Endothelial cell (in vitro differentiated cells): ENCODE measurements at places on chromosomes 1 and 21.
A peak's percentile ranks its signal among the peaks of the same experiment; 100 is the strongest.

GRCh38 chr1:159991513-159991912 is 37.5 kb upstream of the SLAMF9 start:
- H3K4me3 ChIP-seq = no peak overlapping the region
- no peaks in the 10 kb centered on the region for H3K4me1 ChIP-seq
- no peaks in the 10 kb centered on the region for H3K27me3 ChIP-seq
- H3K36me3 ChIP-seq = no peaks in the 10 kb centered on the region
- H3K27ac ChIP-seq = no peak overlapping the region
- no peak for DNase-seq

- H3K27ac ChIP-seq = no peak overlapping the region
- H3K27me3 ChIP-seq = peaks cover 12% of the 10 kb centered on the region
- H3K36me3 ChIP-seq = no peaks in the 10 kb centered on the region
- DNase-seq = no peak
Measured at GRCh38 chr1:37471345-37472231, 2.8 kb upstream of the ZC3H12A start.

DNA sequence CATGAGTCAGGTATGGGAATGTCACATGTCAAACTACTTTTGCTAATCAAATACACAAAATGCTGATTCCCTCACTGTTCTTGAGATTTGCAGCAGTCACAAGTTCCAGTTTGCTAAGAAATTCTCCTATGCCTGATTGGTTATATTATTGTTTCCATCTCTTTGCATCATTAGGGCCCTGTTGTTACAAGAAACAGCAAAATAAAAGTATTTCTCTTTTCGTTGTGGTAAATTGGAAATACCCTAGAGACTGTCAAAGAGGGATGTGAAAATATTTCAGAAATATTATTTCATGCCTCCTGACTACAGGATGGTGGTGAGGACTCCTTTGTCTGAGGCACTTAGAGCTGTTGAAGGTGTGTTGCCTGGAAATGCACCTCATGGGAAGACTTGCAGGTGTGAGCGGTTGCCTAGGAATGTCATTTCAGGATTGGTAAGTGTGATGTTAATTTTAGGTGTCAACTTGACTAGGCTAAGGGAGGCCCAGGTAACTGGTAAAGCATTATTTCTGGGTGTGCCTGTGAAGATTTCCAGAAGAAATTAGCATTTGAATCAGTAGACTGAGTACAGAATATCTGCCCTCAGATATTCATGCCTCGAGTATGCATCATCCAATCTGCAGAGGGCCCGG is 117.4 kb downstream of the ROR1 start:
- peaks cover 1% of the 10 kb centered on the region for H3K27me3 ChIP-seq
- H3K36me3 ChIP-seq = no peaks in the 10 kb centered on the region
- H3K4me1 ChIP-seq = peaks cover 5% of the 10 kb centered on the region
- no peak overlapping the region for H3K4me3 ChIP-seq
- no peak for DNase-seq

DNA sequence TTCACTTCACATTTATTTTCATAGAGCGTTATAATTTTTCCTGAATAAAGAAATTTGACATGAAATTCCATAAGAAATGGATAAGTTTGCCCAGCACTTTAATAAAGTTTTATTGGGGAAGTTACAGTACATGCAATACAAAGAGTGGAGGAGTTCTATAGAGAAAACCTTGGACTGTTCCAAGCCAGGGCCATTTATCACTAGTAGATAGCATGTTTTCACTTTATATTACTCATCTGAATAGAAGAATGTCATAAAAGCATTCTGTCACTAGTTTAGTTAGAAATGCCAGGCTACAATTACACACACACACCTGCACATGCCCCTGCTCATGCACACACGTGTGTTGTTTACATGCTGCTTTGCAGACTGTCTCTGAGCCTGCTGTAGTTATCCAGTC is 123.3 kb downstream of the NEK7 start:
- no peak for DNase-seq
- peaks cover 5% of the 10 kb centered on the region for H3K4me1 ChIP-seq
- H3K27me3 ChIP-seq = peaks cover 1% of the 10 kb centered on the region
- no peaks in the 10 kb centered on the region for H3K36me3 ChIP-seq
- H3K27ac ChIP-seq = no peak overlapping the region

GRCh38 chr1:55321942-55322341 is 106.8 kb upstream of the USP24 start:
- no peaks in the 10 kb centered on the region for H3K36me3 ChIP-seq
- no peak for DNase-seq
- H3K4me1 ChIP-seq = peaks cover under 1% of the 10 kb centered on the region
- H3K27ac ChIP-seq = no peak overlapping the region
- no peaks in the 10 kb centered on the region for H3K27me3 ChIP-seq

DNA sequence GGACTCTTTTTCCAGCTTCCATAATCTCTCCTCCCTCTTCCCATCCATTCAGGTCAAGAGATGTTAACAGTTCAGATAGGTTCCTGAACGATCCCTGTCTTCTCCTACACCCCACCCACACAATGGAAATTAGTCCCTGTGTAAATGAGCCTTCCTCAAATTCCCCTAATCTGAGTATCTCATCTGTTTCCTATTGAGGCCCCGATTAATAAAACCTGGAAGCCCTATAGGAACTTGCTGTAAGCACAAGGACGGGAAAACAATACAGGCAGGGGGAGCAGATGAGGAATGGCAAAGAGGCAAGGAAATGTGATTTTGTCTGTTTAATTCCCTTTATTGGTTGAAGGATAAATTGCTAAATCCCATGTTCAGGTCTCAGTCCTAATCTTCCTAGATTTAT is 7.1 kb upstream of the GPX7 start:
- H3K4me1 ChIP-seq = peaks cover 36% of the 10 kb centered on the region
- H3K27ac ChIP-seq = peak overlapping the region; percentile 98
- H3K27me3 ChIP-seq = peaks cover 6% of the 10 kb centered on the region
- H3K36me3 ChIP-seq = peaks cover 3% of the 10 kb centered on the region
- H3K4me3 ChIP-seq = peak overlapping the region; percentile 64
- DNase-seq = no peak

- H3K36me3 ChIP-seq = peaks cover 5% of the 10 kb centered on the region
- DNase-seq = no peak
- no peak overlapping the region for H3K4me3 ChIP-seq
- H3K4me1 ChIP-seq = peaks cover 21% of the 10 kb centered on the region
Measured at GRCh38 chr1:27122652-27123051, 32.3 kb downstream of the SLC9A1 start.

GRCh38 chr21:33945652-33946270 is 30.2 kb upstream of the ATP5PO start:
- no peaks in the 10 kb centered on the region for H3K36me3 ChIP-seq
- H3K27me3 ChIP-seq = peaks cover 4% of the 10 kb centered on the region
- H3K27ac ChIP-seq = no peak overlapping the region
- H3K4me3 ChIP-seq = no peak overlapping the region
- H3K4me1 ChIP-seq = peaks cover 16% of the 10 kb centered on the region

- peaks cover 9% of the 10 kb centered on the region for H3K27me3 ChIP-seq
- H3K4me3 ChIP-seq = no peak overlapping the region
- H3K4me1 ChIP-seq = peaks cover 30% of the 10 kb centered on the region
- H3K27ac ChIP-seq = no peak overlapping the region
- peaks cover 18% of the 10 kb centered on the region for H3K36me3 ChIP-seq
- no peak for DNase-seq
Measured at GRCh38 chr1:231841616-231842344, 215.2 kb downstream of the DISC1 start.

DNA sequence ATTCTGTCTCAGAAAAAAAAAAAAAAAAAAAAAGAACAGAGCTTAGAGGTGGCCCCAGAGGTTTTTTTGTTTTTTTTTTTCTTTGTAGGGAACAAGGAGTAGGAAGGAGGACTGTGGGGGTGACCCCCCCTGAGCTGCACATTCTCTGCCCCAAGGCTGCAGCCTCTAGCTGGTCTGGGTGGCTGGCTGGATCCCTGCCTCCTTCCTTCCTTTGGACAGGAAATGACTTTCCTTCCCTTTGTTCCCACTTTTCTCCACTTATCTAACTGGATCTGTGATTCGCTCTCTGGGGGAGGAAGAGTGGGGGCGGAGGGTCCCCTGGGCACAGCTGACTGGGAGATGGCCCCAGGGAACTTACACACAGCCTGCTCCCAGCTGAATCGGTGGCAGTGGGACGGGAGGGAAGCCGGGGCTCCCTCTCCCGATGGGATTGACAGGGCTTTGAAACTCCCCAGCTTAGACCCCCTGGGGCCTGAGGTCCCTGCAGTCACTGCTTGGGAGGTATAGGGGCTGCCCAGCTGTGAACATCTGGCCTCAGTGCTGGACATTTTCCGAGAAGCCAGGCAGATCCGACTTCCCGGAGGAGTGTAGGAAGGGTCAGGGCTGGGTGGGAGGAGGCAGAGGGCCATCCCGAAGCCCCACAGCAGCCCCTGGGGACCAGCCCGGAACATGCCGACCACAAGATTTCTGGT is 2.1 kb downstream of the FBLIM1 start:
- peak overlapping the region; percentile 96 for H3K4me3 ChIP-seq
- DNase-seq = no peak
- peak overlapping the region; percentile 91 for H3K27ac ChIP-seq
- peaks cover 19% of the 10 kb centered on the region for H3K27me3 ChIP-seq
- peaks cover 40% of the 10 kb centered on the region for H3K4me1 ChIP-seq

DNA sequence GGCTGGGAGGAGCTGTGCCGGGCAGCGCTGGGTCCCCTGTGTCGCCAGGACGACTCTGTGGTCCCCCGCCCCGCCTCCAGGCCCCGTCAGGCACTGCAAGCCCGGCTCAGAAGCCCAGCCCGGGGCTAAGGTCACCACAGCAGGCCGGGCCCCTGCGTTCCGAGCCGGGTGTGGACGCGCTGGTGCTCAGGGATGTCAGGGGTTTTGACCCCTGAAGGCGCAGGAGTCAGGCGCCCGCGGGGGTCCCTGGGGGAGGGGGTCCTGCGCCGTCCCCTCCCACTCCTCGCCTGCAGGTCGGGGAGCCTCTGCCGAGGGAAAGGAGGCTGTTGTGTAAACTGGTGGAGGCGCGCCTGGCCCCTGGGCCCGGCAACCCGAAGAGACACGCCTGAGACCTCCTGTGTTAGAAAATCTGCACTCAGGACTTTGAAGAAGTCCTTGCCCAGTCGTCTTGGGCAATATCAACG is 23.7 kb upstream of the TMEM54 start:
- peak; percentile 42 for DNase-seq
- peaks cover 19% of the 10 kb centered on the region for H3K27me3 ChIP-seq
- peaks cover 16% of the 10 kb centered on the region for H3K4me1 ChIP-seq
- peak overlapping the region; percentile 62 for H3K4me3 ChIP-seq

GRCh38 chr1:166479052-166479631 is 312.3 kb upstream of the FAM78B start:
- H3K4me1 ChIP-seq = no peaks in the 10 kb centered on the region
- DNase-seq = peak; percentile 57
- no peaks in the 10 kb centered on the region for H3K36me3 ChIP-seq

- H3K4me1 ChIP-seq = peaks cover 24% of the 10 kb centered on the region
- peaks cover 2% of the 10 kb centered on the region for H3K27me3 ChIP-seq
- H3K4me3 ChIP-seq = no peak overlapping the region
- no peak overlapping the region for H3K27ac ChIP-seq
Measured at GRCh38 chr1:229058111-229058561, 212.8 kb upstream of the RAB4A start.

GRCh38 chr1:112099979-112100378 is 110.5 kb upstream of the KCND3 start:
- no peak overlapping the region for H3K4me3 ChIP-seq
- H3K27me3 ChIP-seq = no peaks in the 10 kb centered on the region
- H3K36me3 ChIP-seq = no peaks in the 10 kb centered on the region

DNA sequence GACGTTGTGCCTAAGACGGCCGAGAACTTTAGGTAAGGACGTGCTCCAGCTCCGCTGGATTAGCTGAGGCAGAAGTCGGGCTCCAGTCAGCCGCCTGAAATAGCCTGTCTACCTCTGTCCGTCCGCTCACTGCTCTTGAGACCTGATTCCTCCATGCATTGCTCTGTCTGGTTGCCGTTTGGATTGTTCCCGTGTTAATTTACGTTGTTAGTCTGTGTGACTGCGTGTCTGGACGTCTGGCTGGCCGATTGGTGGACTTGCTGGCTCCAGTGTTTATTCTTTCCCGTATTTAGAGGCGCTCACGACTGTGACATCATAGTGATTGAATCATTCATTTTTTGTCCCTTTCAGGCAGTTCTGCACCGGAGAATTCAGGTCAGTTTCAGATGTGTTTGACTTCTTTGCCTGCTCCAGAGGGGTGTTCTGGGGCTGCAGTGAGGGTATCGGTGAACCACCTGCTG is 684 bp downstream of the PPIH start:
- H3K4me3 ChIP-seq = peak overlapping the region; percentile 95
- peaks cover 21% of the 10 kb centered on the region for H3K4me1 ChIP-seq
- H3K27me3 ChIP-seq = peaks cover 2% of the 10 kb centered on the region
- peak overlapping the region; percentile 69 for H3K27ac ChIP-seq
- DNase-seq = no peak
- peaks cover 7% of the 10 kb centered on the region for H3K36me3 ChIP-seq

- no peak for DNase-seq
- peaks cover 21% of the 10 kb centered on the region for H3K4me1 ChIP-seq
- H3K4me3 ChIP-seq = no peak overlapping the region
- H3K27me3 ChIP-seq = peaks cover 6% of the 10 kb centered on the region
- H3K36me3 ChIP-seq = peaks cover 7% of the 10 kb centered on the region
Measured at GRCh38 chr1:230858918-230859729, 9.2 kb downstream of the C1orf198 start.

DNA sequence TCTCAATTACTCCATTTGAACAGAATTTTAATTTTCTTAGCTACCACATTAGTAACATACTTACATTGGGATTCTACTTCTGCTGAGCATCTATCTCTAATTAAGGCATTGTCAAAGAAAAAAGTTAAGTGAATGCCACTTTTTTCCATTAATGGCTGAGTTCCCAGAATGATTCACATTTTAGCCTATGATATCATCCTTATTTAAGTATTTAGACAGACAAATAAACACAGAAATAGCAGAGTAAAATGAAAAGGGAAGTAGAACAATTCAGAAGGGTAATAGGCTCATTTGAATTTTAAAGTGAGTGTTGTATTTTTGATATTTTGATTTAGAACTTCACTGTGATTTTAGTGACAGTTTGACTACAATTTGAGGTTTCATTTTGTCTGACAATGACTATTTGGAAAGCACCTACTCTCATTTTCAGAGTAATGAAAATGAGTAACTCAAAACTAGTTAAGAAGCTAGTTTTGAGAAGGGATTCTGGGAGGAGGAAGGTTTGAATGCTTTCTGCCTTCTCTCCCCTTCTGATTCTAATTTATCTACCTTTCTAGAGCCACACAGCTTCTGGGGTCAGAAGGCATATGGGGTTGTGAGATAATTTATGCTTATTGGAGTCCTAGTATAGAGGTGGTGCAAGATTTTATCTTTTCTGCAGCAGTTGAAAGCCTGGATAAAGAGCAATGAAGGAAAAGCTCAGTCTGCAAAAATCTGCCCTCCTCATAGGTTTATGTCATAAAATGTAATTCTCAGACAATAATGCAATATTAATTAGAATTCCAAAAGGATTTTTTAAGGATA is 15.5 kb downstream of the LYPLAL1 start:
- no peak for DNase-seq
- H3K4me3 ChIP-seq = no peak overlapping the region
- no peaks in the 10 kb centered on the region for H3K4me1 ChIP-seq
- H3K36me3 ChIP-seq = no peaks in the 10 kb centered on the region
- no peak overlapping the region for H3K27ac ChIP-seq
- no peaks in the 10 kb centered on the region for H3K27me3 ChIP-seq

GRCh38 chr1:87236585-87236984 is 92.1 kb upstream of the LMO4 start:
- H3K27me3 ChIP-seq = no peaks in the 10 kb centered on the region
- no peak for DNase-seq
- no peaks in the 10 kb centered on the region for H3K36me3 ChIP-seq
- H3K27ac ChIP-seq = no peak overlapping the region

- peaks cover 5% of the 10 kb centered on the region for H3K27me3 ChIP-seq
- no peaks in the 10 kb centered on the region for H3K4me1 ChIP-seq
- no peak for DNase-seq
- no peaks in the 10 kb centered on the region for H3K36me3 ChIP-seq
Measured at GRCh38 chr1:230356869-230357794, 69.0 kb downstream of the PGBD5 start.
